ENCODE measurements at places on chromosomes 2 and 18.
A peak's percentile ranks its signal among the peaks of the same experiment; 100 is the strongest.

DNA sequence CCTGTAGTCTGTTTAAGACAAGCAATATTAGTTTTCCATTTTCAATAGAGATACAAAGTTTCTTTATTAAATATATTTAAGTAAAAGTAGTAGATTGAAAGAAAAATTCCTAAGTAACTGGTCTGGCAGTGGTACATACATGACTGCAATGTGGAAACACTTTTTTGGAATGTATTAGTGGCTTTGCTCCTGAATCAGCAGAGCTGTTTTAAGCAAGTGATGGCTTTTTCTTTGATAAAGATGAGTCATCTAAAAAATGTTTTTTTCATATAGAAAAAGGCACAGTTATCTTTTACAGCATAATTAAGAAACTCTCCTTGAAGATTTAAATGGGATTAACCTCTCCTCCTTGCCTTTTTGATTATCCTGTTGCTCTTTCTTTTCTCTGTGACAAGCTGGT, 34.9 kb downstream of the KDM3A start:
- DNase-seq = no peak

GRCh38 chr18:43507842-43508481, 230.7 kb upstream of the SYT4 start:
- no peak for DNase-seq

DNA sequence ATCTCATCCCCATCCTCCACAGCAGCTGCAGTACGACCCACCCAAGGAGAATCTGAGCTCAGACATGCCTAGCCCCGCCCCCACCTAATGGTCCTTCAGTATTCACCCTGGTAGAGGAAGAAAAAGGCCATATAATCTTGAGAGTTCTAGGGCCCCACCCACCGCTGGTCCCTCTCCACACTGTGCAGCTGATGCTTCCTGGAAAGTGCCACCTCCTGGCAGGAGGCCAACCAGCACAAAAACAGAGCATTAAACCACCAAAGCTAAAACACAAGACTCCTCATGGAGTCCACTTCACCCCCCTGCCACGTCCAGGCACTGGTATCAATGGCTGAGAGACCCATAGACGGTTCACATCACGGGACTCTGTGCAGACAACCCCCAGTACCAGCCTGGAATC, 40.7 kb downstream of the MC4R start:
- DNase-seq = no peak

GRCh38 chr2:165833156-165833555, 39.1 kb upstream of the GALNT3 start:
- no peak for DNase-seq

GRCh38 chr18:29616867-29617266, 1425.7 kb downstream of the DSC3 start:
- no peak for DNase-seq

- peak; percentile 27 for DNase-seq
Observed at GRCh38 chr2:238370823-238371372, 50.6 kb downstream of the TRAF3IP1 start.

- no peak for DNase-seq
Observed at GRCh38 chr2:34578641-34579040, 979.5 kb upstream of the FAM98A start.

GRCh38 chr2:72745679-72746368, 80.0 kb downstream of the EXOC6B start:
- DNase-seq = no peak

- no peak for DNase-seq
Observed at GRCh38 chr2:108923019-108923700, 65.9 kb downstream of the EDAR start.

DNA sequence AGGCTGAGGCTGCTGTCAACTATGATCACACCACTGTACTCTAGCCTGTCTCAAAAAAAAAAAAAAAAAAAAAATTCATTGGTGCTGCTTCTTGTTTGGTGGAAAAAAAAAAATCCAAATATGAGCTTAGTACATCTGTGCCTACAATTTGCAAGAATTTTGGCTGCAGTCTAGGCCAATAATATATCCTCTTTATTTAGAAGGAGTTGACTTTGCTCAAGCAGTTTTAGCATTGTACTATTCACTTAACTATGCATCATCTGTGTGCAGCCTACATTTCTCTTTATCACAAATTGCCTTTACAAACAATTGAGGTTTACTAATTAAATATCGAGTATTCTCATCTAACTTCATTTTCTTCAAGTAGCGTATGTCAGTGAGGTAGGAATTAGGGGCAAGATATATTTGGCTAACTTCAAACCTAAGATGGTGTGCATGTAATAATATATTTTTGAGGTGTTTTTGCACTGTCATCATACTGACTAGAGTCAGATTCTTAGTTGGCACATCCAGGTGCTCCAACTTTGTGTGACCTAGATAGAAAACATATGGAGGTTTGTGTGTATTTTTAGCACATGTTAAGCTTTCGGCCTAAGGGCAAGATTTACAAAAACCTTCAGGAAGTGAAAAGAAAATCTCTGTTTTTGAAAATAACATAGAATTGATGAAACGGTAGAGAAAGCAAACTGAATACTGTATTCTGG, 51.8 kb downstream of the PMS1 start:
- no peak for DNase-seq

GRCh38 chr2:169712791-169713227, 18.5 kb downstream of the PHOSPHO2 start:
- DNase-seq = no peak

DNA sequence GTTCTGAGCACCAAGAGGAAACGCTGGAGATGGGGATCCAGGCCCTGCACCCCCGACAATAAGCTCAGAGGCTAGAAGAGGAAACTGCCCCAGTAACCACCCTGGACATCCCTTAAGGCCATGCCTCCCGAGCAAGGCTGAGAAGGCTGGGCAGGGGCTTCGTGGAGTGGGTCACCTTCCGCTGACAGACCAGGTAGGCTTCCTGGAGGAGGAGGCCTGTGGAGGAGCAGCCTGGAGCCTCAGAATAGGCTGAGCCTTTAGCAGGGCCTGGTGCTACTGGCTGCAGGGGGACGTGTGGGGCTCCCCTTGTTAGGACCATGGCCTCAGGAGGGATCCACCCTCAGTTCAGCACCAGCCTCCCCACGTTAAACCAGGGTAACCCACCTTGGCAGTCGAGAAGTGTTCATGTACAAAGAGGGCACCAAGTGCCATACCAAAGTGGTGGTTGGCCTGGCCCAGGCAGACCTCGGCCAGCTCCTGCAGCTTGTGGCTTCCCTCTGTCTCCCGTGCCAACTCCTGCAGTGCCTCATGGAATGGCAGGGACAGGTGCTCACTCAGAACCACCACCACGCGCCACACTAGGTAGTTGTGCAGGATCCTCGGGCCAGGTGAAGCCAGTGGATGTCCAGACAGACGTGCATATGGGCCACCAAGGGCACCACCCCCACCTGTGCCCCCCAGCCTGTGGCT, 28.5 kb upstream of the ALPP start:
- DNase-seq = no peak

DNA sequence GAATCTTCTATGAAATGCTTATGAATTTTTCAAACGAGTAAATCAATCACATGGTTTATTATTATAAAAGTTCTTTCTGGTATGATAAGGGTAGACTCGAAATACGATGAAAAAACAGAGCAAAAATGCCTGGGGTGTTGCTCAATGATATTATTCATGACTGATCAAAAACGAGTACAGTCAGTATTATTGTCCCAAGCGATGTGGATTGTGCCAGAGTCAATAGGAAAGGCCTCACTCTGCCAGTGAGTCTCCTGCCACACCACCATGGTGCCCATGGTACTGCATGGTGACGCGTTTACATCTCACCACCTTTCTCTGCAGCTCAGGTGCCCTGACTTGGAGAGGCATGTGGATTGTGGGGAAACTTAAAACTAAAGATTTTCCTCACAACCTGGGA, 58.5 kb downstream of the KCTD1 start:
- DNase-seq = no peak

DNA sequence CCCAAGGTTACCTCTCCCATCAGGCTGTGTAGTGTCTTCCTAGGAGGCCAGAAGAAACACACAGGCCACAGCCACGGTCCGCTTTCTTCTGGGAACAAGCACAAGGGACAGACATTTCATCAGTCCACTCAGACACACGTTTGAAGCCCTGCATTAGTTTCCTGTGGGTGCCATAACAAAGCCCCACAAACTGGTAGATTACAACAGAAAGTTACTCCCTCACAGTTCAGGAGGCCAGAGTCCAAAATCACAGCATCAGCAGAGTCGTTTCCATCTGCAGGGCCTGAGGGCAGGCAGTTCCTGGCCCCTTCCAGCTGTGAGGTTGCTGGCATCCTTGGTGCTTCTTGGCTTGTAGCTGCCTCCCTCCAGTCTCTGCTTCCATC, 8.8 kb upstream of the PRLH start:
- DNase-seq = no peak

DNA sequence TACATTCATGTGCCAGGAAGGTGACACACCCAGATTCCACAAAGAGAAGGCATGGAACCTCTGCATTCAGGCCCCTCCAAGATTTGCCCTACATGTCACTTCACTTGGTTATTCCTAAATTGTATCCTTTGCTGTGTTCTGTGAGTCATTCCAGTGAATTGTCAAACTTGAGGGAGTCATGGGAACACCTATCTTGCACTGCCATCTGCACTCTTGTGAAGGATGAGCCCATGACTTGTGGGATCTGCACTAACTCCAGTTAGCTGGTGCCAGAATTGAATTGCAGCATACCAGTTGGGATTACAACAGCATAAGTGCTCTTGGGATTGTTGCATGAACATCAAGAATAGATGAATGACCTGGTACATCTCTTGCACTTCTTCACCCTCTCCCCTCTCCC, 1288.0 kb upstream of the ZEB2 start:
- DNase-seq = no peak

DNA sequence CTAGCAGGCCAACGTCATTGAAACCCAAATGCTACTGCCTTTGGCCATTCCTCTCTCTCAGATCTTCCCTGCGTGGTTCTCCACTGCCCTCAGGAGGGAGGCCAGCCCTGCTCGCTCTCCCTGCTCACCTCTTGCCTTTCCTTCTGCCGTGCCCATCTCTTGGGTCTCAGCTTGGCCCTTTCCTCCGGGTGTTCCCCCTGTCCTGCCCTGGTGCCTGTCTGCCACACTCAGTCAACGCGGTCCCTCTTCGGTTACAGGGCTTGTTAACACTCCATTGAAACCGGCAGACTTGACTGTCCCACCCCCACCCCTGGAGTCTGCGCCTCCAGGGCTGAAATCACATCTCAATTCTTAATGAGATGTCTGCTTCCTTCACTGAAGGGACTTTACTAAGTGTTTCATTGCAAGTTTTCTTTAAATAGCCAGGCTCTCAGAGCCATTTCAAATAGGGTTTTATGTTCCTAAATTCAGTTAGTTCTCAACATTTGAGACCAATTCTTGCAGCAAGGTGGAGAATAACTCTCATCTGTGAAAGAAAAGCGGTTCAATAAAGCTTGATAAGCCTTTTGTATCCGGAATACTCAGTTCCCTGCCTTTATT, 237.6 kb downstream of the DYSF start:
- DNase-seq = no peak

DNA sequence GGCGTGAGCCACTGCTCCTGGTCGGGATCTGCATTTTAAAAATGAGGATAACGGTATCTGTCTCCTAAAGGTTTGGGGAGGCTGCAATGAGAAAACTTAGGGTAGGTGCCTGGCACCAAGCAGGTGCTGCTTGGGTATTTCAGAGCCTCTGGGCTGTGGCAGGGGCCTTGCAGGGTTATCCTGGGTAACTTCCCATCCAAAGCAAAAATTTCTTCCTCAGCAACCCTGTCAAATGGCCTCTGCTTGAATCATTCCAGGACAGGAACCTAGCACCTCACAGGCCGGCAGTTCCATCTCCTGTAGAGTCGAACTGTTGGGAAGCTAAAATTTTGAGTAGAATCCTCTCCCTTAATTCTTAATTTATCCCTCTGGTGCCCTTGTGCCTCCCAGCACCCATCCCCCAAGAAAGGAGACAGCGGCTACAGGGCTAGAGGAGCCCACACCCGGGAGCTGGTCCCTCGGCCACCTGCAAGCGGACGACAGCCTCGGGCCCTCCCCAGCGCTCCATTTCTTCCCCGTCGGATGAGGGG, 868 bp downstream of the CGREF1 start:
- DNase-seq = no peak

DNA sequence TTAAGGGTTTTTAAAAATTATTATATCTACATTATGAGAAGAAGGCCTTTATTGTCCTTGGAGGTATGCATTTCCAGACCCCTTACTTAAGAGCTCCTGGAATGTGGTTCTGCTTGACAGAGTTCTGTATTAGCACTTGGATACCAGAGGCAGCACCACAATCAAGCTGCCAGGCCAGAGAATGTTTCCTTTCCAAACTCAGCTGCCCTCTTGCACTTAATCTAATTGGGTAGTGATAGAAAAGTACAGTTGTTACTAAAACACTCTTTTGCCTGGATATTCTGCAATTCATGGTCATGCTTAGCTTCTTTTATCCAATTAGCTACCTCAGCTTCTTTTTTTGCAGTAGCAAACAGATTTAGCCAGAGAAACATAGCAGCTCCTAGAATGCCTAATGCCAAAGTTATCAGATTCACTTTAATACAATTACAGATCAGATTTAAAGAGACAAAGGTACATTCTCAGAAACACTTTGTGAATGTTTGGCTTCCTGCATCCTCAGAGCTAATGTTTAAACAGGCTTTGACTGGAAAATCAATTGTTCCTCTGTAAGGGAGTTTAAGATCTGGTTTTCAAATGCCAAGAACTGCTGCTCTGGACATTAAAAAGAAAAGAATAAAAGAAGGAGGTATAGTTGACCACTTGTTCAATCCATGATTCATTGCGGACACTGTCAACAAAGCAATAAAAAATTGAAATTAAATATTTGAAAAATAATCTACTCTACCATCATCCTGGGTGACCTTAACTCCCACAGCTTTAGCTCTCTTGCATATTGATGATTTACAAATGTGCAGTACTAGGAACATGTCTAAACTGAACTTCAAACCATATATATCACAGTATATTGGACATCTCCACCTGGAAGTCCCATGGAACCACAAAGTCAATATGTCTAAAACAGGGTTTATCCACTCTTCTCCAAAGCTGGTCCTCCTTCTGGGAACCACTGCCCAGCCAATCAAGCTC, 12.8 kb downstream of the NOSTRIN start:
- DNase-seq = no peak

DNA sequence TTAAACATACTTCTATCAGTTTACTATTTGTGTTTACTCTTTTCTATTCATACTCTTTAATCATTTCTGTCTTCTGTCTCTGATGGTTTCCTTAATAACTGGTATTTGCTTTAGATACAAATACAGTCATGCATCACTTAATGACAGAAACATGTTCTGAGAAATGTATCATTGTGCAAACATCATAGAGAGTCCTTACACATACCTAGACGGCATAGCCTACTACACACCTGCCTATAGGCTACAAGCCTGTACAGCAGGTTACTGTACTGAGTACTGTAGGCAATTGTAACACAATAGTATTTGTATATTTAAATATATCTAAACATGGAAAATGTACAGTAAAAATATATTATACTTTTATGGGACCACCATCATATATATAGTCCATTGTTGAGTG, 36.3 kb downstream of the VSNL1 start:
- DNase-seq = no peak

GRCh38 chr2:10918661-10919409, 7.1 kb downstream of the KCNF1 start:
- DNase-seq = no peak

GRCh38 chr2:28662044-28662443, 89.6 kb upstream of the PPP1CB start:
- DNase-seq = no peak
